ENCODE measurements at places on chromosomes 3 and 15.

DNA sequence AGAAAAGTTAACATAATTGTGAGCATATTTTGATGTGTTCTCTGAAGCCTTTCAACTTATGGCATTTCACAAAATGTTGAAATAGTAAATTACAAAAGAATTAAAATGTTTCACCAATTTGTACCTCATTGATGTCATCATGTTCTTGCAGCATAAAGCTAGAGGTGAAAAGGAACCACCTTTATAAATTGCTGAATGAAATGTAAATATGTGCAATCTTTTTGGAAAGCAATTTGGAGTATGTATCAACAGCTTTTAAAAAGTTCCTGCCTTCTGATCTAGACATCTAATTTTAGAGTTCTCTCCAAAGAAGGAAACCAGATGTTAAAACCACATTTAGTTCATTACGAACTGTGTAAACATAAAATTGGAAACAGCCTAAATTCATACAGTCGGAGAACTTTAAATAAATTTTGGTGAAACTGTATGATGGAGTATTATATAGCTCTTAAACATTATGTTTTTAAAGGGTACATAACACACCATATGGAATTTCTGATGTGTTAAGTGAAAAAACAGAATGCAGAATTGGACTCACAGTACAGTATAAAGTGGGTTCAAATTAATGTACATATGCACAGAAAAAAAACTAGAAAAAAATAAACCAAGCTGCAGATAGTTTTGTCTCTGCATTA, 311.2 kb upstream of the NAALADL2 start:
- DNase-seq: no peak

- DNase-seq: no peak
Observed at GRCh38 chr15:38002883-38003477, 68.5 kb downstream of the TMCO5A start.

GRCh38 chr15:91853948-91854638, 585 bp downstream of the SLCO3A1 start:
- DNase-seq: peak; percentile 92

DNA sequence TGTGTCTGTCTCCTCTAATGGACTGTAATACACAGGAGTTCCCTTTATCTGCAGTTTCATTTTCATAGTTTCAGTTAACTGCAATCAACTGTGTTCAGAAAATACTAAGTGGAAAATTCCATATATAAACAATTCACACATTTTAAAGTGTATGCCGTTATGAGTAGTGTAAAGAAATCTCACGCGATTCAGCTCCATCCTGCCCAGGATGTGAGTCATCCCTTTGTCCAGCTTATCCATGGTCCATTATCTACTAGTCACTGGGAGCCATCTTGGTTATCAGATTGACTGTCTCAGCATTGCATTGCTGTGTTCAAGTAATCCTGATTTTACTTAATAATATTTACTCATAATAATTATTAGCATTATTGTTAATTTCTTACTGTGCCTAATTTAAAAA, 14.5 kb downstream of the ZPLD1 start:
- DNase-seq: no peak

DNA sequence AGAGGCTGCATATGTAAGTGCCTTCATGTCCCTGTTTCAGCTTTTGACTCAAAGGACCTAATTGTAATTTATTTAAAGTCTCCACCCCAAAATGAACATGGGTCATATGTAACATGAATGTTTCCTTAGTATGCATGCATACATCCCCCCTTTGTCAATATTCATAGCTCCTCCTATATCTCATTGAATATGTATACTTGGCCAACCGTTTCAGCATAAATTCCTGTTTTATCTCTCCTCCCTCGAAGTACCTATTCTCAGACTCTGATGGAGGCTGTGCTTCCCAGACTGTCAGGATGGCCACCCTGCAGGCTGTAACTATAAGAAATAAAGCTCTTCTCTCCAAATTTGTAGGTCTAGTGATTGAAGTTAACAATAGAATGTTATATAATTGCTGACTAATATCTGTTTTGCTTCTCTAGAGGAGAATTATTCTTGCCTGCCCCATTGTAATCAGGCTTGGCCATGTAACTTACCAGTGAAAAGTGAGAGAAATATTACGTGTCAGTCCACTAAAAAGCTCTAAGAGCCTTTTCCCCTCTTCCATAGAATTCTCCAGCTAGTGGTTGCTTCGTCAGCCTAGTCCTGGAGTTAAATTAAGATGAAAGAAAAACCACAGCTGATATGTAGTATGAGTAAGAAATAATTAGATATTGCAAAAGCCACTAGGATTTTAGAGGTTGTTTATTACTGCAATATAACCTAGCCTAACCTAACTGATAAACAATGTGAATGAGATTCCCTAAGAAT, 245.1 kb downstream of the ZNF385D start:
- DNase-seq: no peak

GRCh38 chr15:99076555-99077308, 28.1 kb upstream of the SYNM start:
- no peak for DNase-seq

DNA sequence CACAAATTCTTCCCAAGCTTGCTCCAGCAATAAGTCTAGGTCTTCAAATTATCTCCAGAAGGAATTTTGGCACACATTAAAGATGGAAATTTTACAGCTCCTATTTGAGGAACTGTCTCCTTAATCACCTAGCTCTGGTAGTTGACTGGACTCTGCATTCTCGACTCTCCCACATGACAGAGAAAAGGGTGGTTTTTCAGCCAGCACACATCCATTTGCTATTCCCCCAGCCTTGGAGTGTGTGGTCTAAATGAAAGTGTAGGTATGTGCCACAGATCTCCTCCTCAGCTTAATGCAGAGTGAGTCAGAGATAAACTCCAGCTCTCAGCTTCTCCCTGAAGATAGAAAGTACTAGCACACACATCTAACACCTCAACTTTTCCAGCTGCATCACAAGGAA, 62.2 kb upstream of the ALCAM start:
- DNase-seq: no peak

GRCh38 chr15:36599620-36600433, 20.4 kb downstream of the CDIN1 start:
- DNase-seq: no peak

GRCh38 chr3:38707730-38708129, 58.2 kb upstream of the SCN5A start:
- no peak for DNase-seq

GRCh38 chr15:26580943-26581342, 191.9 kb downstream of the GABRB3 start:
- DNase-seq: no peak

GRCh38 chr15:75030023-75030413, 6.6 kb downstream of the PPCDC start:
- no peak for DNase-seq

DNA sequence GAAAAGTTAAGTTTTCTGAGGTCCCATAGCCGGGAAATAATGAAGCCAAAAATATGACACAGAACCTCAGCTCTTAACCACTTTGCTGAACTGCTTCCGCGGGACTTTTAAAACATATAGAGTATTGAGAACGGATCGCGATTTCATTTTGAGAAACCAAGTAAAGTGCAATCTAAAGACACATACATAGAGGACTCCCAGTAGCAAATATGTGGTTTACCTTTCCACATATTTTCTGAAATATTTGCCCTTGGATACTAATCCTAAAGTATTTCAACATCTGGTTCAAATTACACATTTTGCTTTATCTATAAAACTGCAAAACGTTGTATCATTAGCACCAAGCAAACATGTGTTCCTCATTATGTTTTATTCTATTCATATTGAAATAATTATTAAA, 776.5 kb downstream of the ROBO2 start:
- DNase-seq: no peak

DNA sequence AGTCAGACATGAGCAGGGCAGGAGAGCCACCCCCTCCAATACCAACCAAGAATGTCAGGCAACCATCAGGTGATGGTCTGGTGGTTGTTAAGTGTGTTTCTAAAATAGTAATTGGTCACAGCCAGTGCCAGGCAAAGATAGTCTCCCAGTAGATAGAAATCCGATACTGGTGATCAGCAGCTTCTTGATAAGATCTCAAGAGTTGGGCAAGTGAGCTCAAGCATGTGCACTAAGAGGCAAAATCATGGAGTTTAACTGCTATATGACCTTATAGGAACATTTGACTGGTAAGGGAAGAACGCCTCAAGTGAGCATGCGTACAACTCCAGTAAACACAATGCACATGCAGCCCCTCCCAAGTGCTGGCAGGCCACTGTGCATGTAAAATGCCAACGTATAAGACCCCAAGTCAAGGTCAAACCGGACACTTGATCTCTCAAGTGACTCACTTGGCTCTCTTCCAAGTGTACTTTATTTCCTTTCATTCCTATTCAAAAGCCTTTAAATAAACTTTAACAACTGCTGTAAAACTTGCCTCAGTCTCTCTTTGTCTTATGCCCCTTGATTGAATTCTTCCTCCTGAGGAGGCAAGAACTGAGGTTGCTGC, 36.0 kb upstream of the CBLB start:
- no peak for DNase-seq

DNA sequence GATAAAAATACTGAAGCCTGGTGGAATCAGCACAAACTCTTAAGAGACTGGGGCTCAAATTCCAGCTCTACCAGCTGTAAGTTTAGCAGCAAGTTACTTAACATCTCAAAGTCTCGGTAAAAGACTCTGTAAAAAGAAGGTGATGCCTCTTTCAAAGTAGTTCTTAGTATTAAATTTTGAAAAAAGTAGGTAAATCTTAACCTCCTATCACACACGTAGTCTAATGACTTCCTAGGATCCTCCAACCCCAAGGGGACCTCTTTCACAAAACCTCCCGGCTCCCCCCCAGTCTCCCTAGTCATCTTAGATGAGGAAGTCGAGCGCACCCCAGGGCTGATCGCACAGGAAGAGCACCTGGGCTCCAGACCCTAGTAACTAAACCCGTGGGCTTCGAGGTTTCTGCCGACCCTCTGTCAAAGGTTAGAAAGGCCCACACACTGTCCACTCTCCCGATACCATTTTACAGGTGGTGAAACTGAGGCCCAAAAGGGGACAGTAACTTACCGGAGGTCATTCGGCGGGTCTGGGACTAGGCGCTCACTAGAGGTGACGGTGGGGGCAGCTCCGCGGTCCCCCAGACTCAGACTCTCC, 427 bp downstream of the MBD4 start:
- no peak for DNase-seq

- DNase-seq: peak; percentile 31
Observed at GRCh38 chr3:71813704-71814103, 28.8 kb upstream of the PROK2 start.

GRCh38 chr3:178169421-178169820, 366.8 kb upstream of the KCNMB2 start:
- DNase-seq: no peak

DNA sequence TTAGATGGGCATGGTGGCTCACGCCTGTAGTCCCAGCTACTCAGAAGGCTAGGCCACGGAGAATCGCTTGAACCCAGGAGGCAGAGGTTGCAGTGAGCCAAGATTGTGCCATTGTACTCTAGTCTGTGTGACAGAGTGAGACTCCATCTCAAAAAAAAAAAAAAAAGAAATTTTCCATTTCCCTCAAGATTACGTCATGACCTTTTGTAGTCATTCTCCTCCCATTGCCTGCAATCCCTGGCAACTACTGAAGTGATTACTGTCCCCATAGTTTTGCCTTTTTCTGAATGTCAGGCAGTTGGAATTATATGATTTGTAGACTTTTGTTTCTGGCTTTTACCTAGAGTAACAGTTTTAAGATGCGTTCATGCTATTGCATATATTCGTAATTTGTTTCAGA, 28.0 kb downstream of the WDR76 start:
- no peak for DNase-seq

DNA sequence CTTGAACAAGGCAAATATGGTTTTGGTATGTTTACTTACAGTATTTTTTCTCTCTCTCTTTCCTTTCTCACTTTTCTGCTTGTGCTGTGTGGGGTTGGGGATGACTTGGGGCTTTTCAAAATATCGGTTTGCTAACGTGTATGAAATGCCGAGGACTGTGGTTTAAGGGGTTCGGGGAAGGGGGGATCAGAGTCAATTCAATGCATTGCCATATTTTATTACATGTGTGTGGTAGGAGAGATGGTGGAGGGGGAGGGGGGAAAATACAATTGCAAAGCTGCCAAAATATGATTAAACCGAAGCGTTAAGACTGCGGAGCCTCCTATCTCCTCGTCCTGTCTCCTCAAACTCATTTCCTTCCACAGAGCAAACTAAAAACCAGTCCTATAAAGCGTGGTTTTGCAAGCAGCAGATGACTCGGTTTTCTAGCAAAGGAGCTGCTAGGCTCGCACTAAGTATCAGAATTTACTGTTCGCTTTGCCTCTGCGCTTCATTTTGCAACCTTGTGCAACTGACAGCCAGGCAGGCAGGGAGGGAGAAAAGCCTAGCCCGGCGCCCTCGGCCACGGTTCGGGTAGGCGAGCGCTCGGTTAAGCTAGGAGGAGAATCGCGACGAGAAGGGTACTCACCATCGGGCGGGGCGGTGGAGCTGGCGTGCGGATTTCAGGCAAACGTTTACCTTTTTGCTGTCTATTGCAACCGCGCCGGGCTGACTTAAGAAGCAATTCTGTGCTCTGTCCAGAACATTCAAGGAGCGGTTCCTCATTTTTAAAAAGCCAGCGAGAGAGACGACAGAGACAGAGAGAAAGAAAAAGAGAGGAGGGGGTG, 4.0 kb upstream of the NR2F2 start:
- no peak for DNase-seq

GRCh38 chr3:177817751-177818150, 620.5 kb upstream of the TBL1XR1 start:
- no peak for DNase-seq

- no peak for DNase-seq
Observed at GRCh38 chr3:161104561-161105551, at the start of gene B3GALNT1. Gene B3GALNT1, minus strand, starts transcription at chr3:161105349. Its CDS starts 18,595 bp downstream, at chr3:161086754.

DNA sequence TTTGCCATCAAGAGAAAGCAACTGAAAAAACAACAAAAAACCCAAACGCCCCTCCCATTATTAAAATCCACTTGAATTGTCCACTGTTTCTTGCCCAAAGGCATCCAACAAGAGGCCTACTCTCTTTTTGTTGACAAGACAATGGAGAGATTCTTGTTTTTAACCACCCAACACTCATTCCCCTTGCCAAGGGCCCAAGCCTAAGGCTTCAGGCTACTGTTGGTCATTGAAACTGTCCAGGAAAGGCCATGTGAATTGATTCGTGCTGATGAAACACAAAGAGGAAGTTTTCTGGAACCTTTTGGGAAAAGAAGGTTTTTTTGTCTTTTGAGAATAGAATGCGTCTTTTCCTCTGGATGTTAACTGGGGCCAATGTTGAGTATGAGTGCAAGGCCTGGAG, 157.4 kb upstream of the PFN2 start:
- DNase-seq: no peak
